Choroid plexus epithelial cell (primary cell): ENCODE measurements at places on chromosomes 3 and 15.

- no peak for DNase-seq
These were observed 101.7 kb upstream of the TP63 start for GRCh38 chr3:189529468-189529867.

DNA sequence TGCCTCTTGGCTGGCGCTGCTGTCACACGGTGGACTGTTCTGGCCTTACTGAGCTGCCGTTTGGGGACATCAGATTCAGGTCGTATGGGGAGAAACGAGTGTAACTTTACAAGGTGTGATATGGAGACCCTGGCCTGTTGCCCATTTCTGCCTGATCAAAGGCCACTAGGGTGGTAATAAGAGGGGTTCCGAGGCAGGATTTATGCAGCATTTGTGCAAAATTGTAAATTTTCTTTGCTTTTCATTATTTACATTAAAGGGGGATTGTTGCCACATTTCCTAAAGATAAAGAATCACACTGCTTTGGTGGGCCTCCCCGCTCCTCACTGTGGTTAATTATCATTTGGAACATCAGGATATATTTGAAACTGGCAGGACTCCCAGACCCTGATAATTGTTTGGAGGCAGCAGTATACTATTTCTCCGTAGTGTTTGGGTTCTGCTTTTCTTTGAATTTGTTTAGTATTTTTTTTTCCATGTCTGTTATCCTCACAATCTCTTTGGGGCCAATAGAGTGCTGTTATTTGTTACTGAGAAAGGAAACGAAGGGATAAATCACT lies 891 bp downstream of the NXPE3 start:
- DNase-seq, result no peak

DNA sequence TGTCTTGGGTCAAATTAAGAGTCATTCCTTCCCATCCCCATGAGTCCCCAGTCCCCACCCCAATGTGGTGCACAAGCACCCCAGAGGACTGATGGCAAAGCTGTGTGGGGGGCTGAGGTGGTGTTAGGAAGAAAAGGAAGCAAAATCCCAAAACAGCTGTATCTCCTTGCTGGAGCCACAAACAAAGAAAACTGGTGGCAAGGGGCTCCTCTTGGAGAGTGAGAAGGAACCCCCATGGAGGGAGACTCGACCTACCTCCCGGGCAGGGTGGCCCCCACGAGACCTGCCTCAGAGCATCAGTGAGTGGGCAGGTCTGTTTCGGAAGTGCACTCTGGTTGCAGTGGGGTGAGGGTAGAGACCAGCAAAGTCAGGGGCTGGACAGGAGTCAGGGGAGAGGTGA lies 29.2 kb downstream of the PRR23E start:
- DNase-seq, result no peak

GRCh38 chr3:21392526-21392925 lies 358.5 kb downstream of the ZNF385D start:
- DNase-seq, result no peak

GRCh38 chr3:188780193-188781147 lies 391.3 kb upstream of the TPRG1 start:
- peak; percentile 88 for DNase-seq

- no peak for DNase-seq
These were observed 435.4 kb downstream of the WDR72 start for GRCh38 chr15:53324061-53324460.

DNA sequence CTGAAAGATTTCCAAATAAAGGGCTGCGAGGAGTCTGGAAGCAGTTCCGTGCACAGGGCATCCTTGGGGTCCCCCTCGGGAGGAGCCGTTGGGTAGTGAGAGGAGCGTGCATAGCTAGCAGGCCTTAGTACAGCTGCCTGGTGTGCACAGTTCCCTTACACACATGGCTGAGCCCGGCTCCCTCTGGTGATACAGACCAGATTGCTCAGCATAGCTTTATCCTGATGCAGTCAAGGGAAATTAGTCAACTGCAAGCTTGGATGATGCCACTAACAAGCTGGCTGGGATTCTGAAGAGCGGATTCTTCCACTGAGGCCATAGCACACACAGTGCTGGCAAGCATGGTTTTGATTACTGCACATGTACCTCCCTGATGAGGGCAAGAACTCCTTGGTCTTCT lies 349.4 kb downstream of the LRTM1 start:
- no peak for DNase-seq

- DNase-seq, result peak; percentile 74
These were observed 408.6 kb downstream of the PDCD6IP start for GRCh38 chr3:34207002-34207401.

DNA sequence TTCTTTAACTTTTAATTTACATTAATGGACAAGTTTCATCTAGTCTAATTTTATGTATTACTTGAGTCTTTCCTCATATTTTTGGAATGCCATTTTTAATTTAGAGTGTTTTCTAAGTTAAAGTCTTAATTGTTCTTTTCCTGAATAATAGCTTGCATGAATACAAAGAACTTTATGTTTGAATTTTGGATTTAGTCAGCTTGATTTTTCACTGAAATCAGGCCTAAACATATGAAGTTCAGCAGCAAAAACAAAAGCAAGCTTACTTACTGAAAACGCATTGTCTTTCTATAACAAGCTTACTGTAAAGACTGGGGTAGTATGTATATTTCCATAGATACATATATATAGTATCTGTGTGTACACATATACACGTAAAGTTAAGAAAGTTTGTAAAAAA lies 126.0 kb downstream of the ZBTB20 start:
- DNase-seq, result no peak

GRCh38 chr3:117003501-117003900 lies 293.9 kb downstream of the TUSC7 start:
- DNase-seq, result no peak

- no peak for DNase-seq
These were observed 307.0 kb downstream of the FOXP1 start for GRCh38 chr3:71276531-71276930.

DNA sequence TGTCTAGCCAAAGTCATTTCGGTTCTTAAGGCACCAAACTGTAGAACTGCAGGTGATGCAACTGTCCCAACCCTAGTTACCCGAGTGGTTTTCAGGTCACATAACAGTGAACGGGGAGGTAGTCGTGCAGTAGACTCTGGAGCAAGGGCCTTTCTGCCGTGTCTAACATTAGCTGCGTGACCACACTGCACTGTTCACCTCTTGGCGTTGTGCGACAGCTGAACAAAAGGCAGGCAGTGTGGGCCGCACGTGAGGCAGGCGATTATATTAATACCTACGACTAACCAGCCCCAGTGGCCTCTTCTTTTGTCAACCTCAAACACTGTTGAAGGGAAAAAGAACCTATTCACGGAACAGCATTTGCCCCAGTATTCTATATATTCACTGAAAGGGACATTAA lies 2.8 kb downstream of the LRRN1 start:
- DNase-seq, result no peak

DNA sequence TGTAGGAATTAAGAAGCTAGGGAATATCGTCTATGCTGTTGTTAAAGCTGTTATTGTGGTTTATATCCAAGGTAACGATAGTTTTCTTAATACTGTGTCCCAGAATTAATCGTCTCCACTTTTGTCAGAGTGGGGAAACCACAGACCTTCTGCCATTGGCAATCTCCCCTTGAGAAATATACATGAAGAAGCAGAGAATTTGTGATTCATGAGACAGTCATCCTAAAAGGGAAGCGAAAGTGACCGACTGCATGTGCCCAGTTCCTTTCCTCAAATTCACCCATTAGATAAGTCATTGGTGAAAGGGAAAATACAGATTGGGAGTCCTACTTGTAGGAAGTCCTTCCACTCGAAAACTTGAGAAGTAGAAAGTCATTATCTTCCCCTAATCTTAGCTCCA lies 26.6 kb downstream of the DIPK2A start:
- peak; percentile 77 for DNase-seq
